ENCODE measurements at places on chromosomes 2 and 18. TPM values are rescaled to one million over a fixed set of nuclear protein-coding genes. Genes with fewer than 3 reads are reported as not detected.

The SKOR2 gene
- not detected for total RNA-seq

The NPPC gene
- 0.31 TPM for total RNA-seq

The SPHKAP gene
- not detected for total RNA-seq

The FAHD2A gene
- 31.8 TPM for total RNA-seq

The GKN2 gene
- total RNA-seq, result 2.2 TPM

The LGALSL gene
- total RNA-seq, result 8.7 TPM

The ATP6V1C2 gene
- 0.25 TPM for total RNA-seq

The CRACDL gene
- total RNA-seq, result 2.5 TPM

The CFAP53 gene
- total RNA-seq, result 0.30 TPM

The PAIP2B gene
- 0.26 TPM for total RNA-seq

The EPB41L3 gene
- 0.41 TPM for total RNA-seq

The SAG gene
- total RNA-seq, result not detected

Data from A549 treated with Mapracorat at 1 μM for 4 hours (cell line).